ENCODE measurements at places on chromosomes 12 and 14.

DNA sequence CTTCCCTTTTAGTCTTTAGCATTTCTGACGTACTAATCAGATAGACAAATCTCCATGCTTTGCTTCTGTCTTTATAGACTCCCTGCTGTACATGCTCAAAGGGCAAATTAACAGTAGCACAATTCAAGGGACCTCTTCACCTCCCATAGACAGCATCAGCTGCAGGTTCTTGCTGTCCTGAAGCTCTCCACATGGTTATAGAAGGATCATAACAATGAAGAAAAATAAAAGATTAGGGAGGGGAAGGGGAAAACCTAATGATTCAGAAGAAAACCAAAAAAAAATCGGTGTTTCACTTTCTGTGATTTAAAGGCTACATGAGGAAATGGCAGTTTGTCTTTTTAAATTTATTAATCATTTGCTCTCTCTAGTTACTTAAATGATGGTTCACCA is 155.5 kb downstream of the PTCSC3 start:
- no peak for DNase-seq

DNA sequence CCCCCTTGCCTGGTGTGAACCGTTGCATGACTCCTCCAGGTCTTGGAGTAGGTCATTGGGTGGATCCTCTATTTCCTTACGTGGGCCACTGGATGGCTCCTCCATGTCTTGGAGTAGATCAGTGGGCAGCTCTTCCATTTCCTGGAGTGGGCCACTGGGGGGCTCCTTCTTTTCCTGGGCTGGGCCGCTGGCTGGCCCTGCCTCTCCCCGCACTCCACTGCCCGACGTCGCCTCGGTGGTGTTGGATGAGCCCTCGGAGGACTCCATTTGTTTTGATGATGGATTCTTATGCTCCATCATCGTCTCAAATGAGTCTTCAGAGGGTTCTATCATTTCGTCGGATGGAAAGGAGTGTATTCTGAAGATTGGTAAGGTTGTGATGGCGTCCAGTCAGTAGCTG is 19.1 kb downstream of the RTL1 start:
- DNase-seq = no peak

GRCh38 chr12:124539084-124540041 is 28.0 kb downstream of the NCOR2 start:
- no peak for DNase-seq

DNA sequence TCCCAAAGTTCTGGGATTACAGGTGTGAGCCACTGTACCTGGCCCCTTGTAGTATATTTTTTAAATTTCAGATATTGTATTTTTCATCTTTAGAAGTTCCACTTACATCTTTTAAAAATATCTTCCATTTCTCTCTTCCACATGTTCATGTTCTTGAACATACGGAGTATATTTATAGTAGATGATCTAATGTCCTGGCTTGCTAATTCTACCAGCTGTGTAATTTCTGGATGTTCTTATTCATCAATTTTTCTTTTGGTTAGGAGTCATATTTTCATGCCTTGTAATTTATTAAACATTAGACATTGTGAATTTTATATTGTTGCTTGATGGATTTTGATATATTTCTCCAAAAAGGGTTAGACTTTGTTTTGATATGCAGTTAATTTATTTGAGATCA is 30.8 kb downstream of the NTN4 start:
- DNase-seq = no peak

DNA sequence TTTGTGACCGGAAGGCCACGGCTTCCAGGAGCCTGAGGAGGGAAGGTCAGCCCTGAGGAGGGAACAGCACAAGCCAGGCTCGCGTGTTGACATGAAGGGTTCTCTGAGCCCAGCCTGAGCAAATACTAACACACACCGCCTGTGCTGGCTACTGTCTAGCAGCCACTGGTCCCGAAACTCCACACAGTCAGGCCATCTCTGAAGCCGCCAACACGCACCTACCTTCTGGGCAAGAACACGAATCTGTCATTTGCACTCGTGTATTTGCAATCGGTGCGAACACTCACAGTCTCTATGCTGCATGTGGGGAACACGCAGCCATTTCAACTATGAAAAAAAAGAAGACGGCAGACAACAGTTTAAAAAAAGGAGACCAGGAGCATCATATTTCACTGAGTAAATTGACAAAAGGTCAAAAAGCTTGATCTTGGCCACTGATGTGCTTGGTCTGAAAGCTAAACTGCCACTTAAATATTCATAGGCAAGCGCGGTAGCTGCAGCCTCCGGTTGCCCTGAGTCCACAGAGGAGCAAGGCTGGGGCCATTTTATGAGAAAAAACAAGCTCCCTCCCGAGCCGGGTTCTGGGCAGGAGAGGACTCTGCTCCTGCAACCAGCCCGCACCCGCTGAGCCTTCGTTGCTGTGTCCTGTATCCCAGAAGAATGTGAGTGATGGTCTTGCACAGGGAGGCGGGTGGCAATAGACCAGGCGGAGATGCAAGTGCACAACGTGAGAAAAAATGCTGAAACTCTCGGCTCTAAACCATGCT is 57.8 kb downstream of the RIMBP2 start:
- no peak for DNase-seq

- no peak for DNase-seq
These were observed 8.4 kb downstream of the ADCY6 start for GRCh38 chr12:48780381-48781025.

- no peak for DNase-seq
These were observed 1.2 kb downstream of the NTN4 start for GRCh38 chr12:95789126-95790032.
